ENCODE measurements at places on chromosomes 12 and 14. TPM values are rescaled to one million over a fixed set of nuclear protein-coding genes. Genes with fewer than 3 reads are reported as not detected.

Gene AKAP5
- total RNA-seq, result 4.2 TPM

DNA sequence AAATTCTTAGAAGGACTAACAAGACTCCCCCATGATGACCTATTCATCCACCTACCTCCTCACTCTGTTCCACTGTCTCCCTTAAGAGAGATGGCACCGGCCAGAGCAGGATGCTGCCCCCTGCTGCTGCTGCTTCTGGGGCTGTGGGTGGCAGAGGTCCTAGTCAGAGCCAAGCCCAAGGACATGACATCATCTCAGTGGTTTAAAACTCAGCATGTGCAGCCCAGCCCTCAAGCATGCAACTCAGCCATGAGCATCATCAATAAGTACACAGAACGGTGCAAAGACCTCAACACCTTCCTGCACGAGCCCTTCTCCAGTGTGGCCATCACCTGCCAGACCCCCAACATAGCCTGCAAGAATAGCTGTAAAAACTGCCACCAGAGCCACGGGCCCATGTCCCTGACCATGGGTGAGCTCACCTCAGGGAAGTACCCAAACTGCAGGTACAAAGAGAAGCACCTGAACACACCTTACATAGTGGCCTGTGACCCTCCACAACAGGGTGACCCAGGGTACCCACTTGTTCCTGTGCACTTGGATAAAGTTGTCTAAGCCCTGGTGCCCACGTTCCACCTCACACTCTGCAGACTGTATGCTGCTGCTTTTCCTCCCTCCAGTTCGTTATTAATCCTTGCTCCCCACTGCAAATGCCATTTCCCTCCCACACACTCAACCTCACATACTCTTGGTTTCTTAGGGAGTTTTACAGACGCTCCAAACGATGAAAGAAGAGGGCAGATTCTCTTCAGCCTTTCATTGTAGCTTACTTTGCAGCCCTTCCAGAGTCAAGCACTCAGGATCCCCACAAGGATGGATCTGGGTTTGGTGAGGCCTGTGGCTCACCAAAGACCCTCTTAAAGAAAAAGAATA is at the start of gene RNASE8:
TSS of gene RNASE8 (plus strand) at position 20 of the 873 bp plus-strand sequence. CDS start at position 91, 71 bp downstream.
- DNase-seq, result no peak

GRCh38 chr12:6202846-6203245 is 2.6 kb downstream of the CD9 start:
- DNase-seq, result no peak

Gene KLHL33
- total RNA-seq, result not detected

- no peak for DNase-seq
These were observed 9.9 kb downstream of the CCDC175 start for GRCh38 chr14:59566725-59567124.

Measured in chondrocyte (in vitro differentiated cells).